PC-3 (cell line): ENCODE measurements at places on chromosomes 2 and 18. TPM values are rescaled to one million over a fixed set of nuclear protein-coding genes. Genes with fewer than 3 reads are reported as not detected.

FAM117B gene
- total RNA-seq, result 2.2 and 3.6 TPM in 2 replicates

NOL4 gene
- total RNA-seq, result not detected in 2 replicates

SCYGR4 gene
- total RNA-seq, result not detected in 2 replicates

ITPRIPL1 gene
- not detected in 2 replicates for total RNA-seq

GPR75 gene
- total RNA-seq, result 1.5 and 2.4 TPM in 2 replicates

NCKAP1 gene
- total RNA-seq, result 76.2 and 80.3 TPM in 2 replicates

LPIN2 gene
- 9.8 and 10.7 TPM in 2 replicates for total RNA-seq

NMUR1 gene
- total RNA-seq, result 0.17 TPM in 1 of 2 replicates, not detected in the other

ALPI gene
- total RNA-seq, result not detected in 2 replicates

HRH4 gene
- total RNA-seq, result not detected in 2 replicates

ATOH8 gene
- 0.04 TPM in 1 of 2 replicates, not detected in the other for total RNA-seq

CSRNP3 gene
- total RNA-seq, result 2.2 and 8.3 TPM in 2 replicates

C18orf63 gene
- total RNA-seq, result not detected in 2 replicates

SERPINB8 gene
- 21.1 and 24.1 TPM in 2 replicates for total RNA-seq

SPDYA gene
- total RNA-seq, result 0.69 and 1.3 TPM in 2 replicates

CRYGB gene
- not detected in 2 replicates for total RNA-seq

UGT1A4 gene
- not detected in 2 replicates for total RNA-seq

GRP gene
- not detected in 2 replicates for total RNA-seq

NFATC1 gene
- 5.9 and 9.8 TPM in 2 replicates for total RNA-seq

IL1A gene
- 0.11 TPM in 1 of 2 replicates, not detected in the other for total RNA-seq

POMC gene
- total RNA-seq, result not detected in 2 replicates

RND3 gene
- total RNA-seq, result 145 and 201 TPM in 2 replicates

FLACC1 gene
- total RNA-seq, result 0.26 and 5.9 TPM in 2 replicates

CHAC2 gene
- 16.0 and 17.2 TPM in 2 replicates for total RNA-seq

CROCC2 gene
- total RNA-seq, result not detected in 2 replicates

ANKRD30BL gene
- total RNA-seq, result not detected in 2 replicates

CPLX4 gene
- total RNA-seq, result not detected in 2 replicates

SAG gene
- 0.17 TPM in 1 of 2 replicates, not detected in the other for total RNA-seq

TMEM169 gene
- not detected in 2 replicates for total RNA-seq

SPATA3 gene
- not detected in 2 replicates for total RNA-seq

CXCR4 gene
- total RNA-seq, result 2.1 TPM in 1 of 2 replicates, not detected in the other

ZNF2 gene
- total RNA-seq, result 1.4 and 3.1 TPM in 2 replicates

CD8A gene
- 0.18 TPM in 1 of 2 replicates, not detected in the other for total RNA-seq

CPS1 gene
- 17.7 and 17.9 TPM in 2 replicates for total RNA-seq

UGT1A7 gene
- not detected in 2 replicates for total RNA-seq

SMYD1 gene
- not detected in 2 replicates for total RNA-seq

ZC3H15 gene
- 58.2 and 64.9 TPM in 2 replicates for total RNA-seq

LIMS2 gene
- 4.6 and 5.0 TPM in 2 replicates for total RNA-seq

CYTIP gene
- 0.26 TPM in 1 of 2 replicates, not detected in the other for total RNA-seq

PAX3 gene
- not detected in 2 replicates for total RNA-seq

HOXD1 gene
- not detected in 2 replicates for total RNA-seq

FAM237A gene
- not detected in 2 replicates for total RNA-seq

LGALSL gene
- total RNA-seq, result 12.1 and 16.0 TPM in 2 replicates

HOXD13 gene
- total RNA-seq, result 0.36 and 0.46 TPM in 2 replicates

DSG1 gene
- not detected in 2 replicates for total RNA-seq
